ENCODE measurements at places on chromosomes 12 and 14.

- DNase-seq, result no peak
Measured at GRCh38 chr14:35047976-35048513, 2.0 kb downstream of the FAM177A1 start.

GRCh38 chr12:124317400-124317799, 22.5 kb downstream of the RFLNA start:
- no peak for DNase-seq

- DNase-seq, result no peak
Measured at GRCh38 chr14:21539189-21539940, 13.2 kb upstream of the SALL2 start.

DNA sequence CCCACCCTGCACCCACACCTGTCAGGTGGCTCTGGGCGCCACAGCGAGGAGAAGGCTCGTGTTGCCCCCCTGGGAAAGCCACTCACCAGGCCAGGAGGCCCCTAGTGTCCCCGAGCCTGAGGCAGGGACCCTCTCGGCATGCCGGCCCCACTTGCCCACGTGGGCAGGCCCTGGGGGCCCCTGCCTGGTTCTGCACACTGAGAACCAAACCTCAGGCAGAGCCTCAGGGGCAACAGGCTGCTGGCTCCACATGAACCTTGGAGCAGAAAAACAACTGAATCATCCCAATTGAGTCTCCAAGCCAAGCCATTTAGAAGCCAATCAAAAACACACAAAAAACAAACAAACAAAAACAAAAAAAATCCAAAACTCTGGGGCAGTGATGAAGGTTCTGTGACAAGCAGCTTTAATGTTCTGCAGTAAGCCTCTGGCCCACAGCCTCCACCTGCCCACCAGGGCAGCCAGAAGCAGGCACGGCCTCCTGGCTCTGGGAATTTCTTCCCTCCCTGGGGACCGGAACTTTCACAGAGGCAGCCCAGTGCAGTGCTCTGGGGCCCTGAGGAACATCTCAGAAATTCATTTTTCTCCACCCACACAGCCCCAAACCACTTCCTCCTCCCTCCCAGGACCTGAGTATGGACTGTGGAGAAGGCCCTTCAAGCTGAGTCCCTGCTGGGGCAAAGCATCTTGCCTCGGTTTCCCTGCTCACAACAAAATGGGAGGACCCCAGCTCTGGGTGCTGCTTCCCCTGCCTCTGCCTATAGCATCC, 90.2 kb downstream of the CHGA start:
- DNase-seq, result no peak

DNA sequence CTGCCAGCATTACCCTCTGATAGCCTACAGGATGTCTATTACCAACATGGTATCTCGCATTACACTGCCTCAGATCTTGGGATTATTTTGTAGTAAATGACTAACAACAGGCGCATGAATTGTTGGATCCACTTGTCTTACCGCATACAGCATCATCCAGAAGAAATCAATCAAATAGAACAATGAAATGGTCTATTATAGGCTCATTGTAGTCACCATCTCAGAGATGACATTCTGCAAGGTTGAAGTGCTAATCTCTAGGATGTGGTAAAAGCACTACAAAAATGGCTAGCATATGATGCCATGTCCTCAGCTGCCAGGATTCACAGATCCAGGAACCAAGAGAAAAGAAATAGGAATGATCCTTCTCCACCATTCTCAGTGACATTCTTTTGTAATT, 52.0 kb downstream of the WASHC3 start:
- DNase-seq, result no peak

- DNase-seq, result no peak
Measured at GRCh38 chr12:46523863-46524770, 151.5 kb upstream of the SLC38A2 start.

DNA sequence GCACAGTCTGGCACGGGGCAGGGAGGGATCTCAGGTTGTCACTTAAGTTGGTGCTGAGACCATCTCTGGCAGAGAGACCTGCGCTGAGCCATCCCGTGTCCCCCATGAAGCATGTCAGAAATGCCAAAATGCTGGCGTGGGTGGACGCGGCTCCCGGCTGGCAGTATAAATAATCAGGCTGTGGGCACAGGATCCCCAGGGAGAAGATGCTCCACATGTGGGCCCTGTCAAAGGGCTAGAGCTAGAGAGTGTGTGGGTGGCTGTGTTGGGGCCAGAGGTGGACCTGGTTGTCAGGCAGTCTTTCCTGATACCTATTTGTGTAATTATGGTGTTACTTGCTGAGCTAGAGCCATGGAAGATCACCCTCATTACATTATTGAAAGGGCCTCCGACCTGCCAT, 189.5 kb downstream of the TSPAN9 start:
- no peak for DNase-seq

DNA sequence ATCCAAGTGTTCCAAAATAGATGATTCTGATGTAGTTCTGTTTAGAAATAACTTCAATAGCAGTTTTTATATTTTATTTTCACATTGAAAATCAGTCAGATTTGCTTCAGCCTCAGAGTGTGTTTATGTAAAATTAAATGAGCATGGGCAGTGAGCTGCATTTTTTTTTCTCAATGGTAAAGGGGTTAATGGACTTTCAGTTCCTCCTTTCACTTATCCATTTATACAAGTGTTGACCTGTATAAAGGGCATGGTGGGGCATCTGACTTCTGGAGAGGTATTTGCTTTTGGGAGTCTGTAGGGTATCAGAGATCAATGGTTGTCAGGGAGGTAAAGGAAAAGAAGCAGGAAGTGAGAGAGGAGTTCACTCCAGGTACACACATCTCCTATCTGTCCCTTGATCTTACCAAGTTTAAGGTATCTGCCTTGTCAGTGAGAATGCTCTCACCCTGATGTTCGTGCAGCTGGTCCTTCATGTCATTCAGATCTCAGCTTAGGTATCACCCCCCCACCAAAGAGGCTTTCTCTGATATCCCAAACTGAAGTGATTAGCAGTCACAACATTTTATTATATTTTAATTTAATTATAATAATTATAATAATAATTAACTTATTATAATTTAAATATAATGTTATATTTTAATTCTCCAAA, 181.6 kb upstream of the LMNTD1 start:
- no peak for DNase-seq

DNA sequence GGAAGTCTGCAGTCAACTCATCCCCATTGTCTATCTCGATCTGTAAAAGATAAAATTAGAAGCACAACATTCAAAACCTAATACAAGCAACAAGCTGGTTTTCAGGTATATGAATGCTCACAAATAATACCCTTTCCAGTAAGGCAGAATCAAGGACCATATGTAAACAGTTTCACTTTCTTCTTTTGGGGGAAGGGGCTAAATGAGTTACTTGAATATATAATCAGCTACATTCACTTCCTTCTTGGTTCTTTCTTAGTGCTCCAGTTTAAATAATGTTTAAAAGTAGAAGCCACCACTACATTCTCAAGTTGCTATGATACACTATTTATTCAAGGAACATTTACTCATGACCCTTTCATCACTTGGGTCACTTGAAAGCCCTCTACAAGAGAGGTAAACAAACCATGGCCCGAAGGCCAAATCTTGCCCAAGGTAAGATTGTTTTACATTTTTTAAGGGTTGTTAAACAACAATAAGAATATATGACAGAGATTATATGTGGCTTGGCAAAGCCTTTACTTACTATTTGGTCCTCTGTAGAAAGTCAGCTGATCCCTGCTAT, 10.3 kb downstream of the TWF1 start:
- DNase-seq, result no peak

DNA sequence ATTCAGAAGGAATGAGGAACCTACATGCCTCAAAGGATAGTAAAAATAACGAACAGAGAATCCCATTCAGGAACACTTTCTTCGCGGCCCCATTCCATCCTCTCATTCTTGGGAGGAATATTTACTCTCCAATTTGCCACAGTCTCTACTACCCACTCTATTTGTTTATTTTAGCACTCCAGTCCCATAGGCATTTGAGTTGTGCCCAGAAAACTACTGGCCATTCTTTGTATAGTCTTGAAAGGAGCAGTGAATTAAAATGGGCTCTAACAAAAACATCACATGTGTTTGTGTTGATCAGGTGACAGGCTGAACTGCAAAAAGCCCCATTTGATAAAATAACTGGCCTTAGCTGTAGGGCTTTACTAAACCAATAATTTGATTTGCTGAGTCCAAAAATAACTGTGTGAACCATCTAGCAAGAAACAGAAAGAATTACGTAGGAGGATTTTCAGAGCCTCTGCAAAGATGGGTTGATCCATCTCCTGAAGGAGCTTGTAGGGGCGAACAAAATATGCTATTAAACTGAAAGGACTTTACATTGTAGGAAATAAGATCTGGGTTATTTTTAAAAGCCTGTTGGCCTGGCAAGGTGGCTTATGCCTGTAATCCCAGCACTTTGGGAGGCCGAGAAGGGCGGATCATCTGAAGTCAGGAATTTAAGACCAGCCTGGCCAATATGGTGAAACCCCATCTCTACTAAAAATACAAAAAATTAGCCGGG, 142.3 kb upstream of the CPNE8 start:
- DNase-seq, result no peak

DNA sequence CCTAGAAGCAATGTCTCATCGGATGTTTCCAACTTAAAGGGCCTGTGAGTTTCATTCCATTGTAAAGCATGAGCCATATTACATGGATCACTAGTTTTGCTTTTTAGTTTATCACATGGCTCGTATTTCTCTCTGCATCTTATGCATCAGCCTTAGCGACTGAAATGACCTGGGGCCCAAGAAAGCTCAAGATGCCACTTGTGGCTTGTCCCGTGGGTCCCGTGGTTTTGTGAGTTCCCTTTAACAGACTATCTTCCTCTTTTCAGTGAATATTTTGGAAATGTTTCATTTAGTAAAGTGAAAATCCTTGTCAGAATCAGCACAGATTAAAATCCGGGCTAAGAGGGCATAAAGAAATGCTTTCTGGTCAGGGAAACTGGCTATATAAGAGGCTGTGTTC, 86.2 kb upstream of the PPM1H start:
- DNase-seq, result no peak

DNA sequence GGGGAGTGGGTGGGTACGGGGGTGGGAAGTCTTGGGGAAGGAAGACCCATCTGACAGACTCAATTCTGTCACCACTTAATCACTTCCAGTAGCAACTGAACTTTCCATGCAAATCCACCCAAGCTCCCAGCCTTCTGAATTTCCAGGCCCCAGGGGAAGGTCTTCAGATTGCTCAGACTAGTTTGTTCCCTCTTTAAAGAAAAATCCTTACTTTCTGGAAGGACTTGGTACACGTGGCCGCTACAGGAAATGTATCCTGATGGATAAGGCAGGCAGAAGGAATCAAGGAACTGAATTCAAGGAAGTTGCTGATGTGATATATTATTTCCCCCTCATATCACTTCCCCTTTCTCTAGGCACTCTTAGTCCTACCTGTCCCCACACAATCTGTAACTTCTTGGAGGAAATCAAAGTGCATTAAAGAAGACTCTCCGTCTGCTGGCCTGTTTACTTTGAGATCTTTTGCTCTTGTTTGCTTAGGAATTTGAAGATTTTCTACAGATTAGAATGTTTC, 6.4 kb downstream of the NFKBIA start:
- DNase-seq, result no peak

DNA sequence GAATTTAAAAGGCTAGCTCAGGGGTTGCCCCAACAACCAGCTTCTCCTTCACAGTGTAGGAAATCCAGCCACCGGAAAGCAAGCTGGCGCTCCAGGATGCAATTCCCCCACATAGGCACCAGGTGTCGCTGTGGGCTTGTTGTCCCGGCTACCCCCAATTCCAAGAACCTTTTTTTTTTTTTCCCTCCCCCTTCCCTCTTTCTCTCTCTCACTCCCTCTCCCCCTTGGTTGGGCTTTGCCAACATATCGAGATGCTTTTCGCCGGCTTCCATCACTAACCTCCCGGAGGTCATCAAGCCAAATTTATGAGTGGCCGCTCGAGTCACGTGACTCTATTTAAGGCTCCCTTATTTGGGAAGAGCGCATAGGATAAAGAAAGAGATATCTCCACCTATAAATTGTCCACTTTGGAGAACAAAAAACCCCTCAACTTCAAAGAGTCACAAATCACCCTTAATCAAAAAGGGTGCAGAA, at the start of gene HOXC5:
TSS of gene HOXC5 (plus strand) at position 424 of the 474 bp plus-strand sequence. CDS start 73 bp downstream, outside the sequence.
- peak; percentile 92 for DNase-seq

DNA sequence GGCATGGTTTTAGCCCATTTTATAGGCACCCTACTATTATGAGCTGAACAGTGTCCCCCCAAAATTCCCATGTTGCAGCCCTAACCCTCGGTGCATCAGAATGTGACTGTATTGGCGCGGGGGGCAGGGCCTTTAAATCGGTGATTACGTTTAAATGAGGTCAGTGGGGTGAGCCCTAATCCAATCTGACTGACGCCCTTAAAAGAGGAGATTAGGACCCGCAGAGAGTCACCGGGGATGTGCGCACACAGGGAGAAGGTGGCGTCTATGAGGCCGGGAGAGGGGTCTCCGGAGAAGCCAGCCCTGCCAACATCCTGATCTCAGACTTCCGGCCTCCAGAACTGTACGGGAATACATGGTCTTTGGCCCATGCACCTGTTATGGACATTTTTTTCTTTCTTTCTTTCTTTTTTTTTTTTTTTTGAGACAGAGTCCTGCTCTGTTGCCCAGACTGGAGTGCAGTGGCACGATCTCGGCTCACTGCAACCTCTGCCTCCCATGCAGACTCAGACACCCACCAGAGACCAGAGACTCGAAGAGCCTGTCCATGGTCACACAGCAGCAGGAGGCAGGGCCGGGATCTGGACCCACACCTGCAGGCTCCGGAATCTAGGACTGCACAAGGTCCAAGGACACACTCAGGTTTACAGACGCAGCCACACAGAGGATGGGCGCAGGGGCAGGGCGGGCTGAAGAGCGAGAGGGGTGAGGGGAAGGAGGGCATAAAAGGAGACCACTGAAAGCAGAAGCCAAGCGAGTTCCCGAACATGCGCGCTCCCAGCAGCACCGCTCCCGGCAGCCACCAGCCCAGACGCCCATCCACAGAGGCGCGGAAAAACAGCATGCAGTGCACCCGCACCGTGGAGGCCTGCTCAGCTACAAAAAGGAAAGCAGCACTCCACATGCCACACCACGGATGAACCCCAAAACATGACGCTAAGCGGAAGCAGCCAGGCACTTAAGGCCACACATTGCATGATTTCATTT, 19.0 kb downstream of the SCARB1 start:
- DNase-seq, result no peak

DNA sequence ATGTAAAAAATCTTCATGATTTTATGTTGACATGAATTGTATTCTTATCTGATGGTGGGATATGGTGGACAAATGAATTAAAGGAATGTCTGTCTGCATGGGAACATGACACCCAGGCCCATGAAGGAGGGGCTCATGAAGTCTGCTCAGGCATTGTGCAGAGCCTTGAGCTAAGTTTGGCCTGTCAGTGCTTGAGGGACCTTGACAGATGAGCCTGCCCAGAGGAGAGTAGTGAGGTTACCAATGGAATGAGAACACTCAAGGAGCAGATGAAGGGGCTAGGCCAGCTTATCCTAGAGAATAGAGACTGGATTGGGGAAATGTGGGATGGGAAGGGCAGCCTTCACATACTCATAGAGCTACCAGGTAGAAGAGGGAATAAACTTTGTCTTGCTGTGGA, 68.8 kb downstream of the TMX1 start:
- DNase-seq, result no peak

GRCh38 chr12:45268672-45269411, 52.9 kb downstream of the ANO6 start:
- DNase-seq, result peak; percentile 68
